ENCODE measurements at places on chromosomes 11 and 22.
A peak's percentile ranks its signal among the peaks of the same experiment; 100 is the strongest.

- no peak for DNase-seq
Measured at GRCh38 chr22:40116496-40117200, 61.1 kb upstream of the TNRC6B start.

DNA sequence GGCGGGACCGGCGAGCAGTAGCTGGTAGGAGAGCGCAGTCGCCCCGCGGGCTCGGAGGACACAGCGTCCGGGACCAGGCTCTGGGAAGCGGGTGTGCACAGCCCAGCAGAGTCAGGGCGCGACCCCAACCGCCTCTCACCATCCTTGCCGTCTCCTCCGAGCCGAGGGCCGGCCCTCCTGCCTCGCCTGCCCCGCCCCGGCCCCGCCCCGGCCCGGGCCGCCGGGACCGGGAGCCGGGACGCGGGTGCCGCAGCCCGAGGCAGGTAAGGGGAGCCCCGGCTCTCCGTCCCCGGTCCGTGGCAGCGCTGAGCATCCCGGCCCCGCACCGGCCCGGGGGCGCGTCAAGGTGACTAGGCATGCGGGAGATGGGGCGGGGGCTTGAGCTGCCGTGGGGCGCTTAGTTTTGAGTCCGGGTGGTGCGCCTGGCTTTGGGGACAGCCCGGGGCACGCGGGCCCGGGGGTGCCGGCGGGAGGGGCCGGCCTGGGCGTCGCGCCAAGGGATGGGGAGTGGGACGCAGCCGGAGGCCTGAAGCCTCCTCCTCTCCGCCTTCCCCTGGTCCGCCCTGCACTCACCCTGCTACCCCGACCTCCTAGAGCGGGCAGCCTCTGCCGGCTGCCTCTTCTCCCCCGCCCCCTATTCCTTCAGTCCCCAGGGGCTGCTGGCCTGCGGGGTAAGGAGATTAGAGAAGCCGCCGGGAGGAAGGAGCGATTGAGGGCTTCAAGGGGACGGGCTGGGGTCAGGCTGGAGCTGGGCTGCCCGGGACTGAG, at the start of gene ABCG4:
ABCG4 (plus strand) TSS at position 35 of the 768 bp plus-strand sequence. CDS start 914 bp downstream, outside the sequence.
- no peak for DNase-seq

- peak; percentile 16 for DNase-seq
Measured at GRCh38 chr11:1437500-1437899, 47.8 kb downstream of the BRSK2 start.

DNA sequence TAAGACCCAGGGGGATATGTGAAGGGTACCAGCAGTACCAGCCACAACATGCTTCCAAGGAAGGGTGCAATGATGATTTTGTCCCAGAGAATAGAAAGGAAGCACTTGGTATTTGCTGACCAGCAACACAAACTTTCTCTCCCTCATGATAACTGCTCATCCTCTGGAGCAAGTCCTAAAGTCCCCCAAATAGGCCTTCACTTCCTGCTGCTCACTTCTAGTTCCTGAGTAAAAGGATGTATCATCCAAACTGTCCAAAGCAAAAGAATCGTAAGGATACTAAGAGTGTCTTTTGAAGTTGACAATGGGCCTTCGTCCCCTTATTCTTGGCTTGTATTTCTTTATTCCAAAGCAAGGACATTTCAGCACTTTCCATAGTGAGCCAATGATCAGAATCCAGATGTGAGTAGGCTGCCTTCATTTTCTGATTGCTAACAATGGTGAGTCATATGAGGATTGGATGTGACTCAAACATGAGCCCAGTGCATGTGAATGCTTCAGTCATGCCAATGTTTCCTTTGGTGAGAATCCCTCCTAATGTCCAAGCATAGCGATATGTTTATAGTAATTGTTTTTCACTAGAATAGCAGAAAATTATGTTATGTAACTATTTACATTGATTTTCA, 243.4 kb upstream of the POU2AF2 start:
- peak; percentile 83 for DNase-seq

DNA sequence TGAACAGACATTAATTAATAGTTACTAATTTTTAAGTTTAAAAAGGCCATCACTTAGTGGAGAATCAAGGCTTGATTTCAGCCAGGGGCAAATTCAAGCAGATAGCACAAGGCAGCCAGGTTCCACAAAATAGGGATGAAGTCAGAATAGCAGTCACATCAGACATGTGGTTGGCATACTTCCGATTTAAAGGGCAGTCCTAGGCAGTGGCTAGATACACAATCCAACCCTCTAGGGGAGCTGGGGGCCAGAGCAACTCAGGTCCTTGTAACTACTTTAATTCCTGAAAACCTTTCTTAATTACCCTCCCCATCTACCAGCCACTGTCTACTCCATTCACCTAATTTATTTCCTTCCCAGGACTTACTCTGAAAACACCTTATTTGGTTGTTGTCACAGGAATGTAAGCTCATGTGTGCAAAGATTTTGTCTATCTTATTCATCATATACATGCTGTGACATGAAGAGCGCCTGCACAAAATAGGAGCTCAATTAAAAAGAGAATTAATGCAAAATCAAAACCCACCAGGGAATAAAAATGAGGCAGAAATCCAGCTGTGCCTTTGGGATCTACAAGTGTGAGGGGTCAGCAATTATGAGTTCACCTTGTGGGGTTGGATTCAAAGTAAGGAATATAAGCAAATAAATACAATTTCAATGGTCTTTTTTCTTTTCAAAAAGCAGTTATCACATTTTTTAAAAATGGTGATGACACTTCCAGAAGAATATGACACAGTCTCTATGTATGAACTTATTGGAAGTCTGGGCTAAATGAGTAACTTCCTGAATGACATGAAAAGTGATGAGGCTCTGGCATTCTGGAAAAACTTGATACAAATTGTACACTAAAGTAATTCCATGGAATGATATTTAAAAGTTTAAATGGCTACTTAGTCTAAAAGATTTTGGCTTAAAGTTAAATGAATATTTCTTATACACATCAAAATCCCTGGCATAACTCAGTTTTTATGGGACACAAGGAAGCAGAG, 53.8 kb downstream of the COPB1 start:
- DNase-seq: peak; percentile 46

GRCh38 chr11:96013461-96014213, 89.7 kb upstream of the MTMR2 start:
- DNase-seq: no peak

DNA sequence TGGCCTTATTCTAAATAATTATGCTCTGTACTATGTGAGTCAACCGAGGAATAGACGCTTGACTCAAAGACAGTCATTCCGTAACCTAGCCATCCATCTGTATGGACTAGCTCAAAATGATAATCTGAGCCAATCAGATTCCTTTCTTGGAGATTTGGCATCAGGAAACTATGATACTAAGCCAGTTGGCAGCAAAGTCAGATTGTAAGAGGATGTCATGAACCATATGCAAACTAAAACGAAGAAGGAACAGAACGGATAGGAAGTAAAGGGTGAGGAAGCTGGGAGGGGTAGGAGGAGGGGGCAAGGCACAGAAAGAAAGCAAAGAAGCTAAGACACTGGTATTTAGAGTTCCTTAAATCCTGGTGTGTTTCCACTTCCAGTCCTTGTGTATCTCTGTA, 10.7 kb upstream of the SESN3 start:
- peak; percentile 15 for DNase-seq
